SW 1271 (cell line): ENCODE measurements at places on chromosomes 12 and 14.

GRCh38 chr12:57890191-57891115, 43.9 kb upstream of the CTDSP2 start:
- DNase-seq, result no peak

- no peak for DNase-seq
Observed at GRCh38 chr14:75715926-75716780, 55.1 kb downstream of the TTLL5 start.

- no peak for DNase-seq
Observed at GRCh38 chr14:55366271-55366670, 45.4 kb downstream of the ATG14 start.

- no peak for DNase-seq
Observed at GRCh38 chr14:81594012-81594411, 60.4 kb upstream of the SEL1L start.
